Fibroblast of the conjunctiva (primary cell): ENCODE measurements at places on chromosomes 3 and 15.

GRCh38 chr15:47516972-47517371, 200.3 kb upstream of the SEMA6D start:
- no peak for DNase-seq

DNA sequence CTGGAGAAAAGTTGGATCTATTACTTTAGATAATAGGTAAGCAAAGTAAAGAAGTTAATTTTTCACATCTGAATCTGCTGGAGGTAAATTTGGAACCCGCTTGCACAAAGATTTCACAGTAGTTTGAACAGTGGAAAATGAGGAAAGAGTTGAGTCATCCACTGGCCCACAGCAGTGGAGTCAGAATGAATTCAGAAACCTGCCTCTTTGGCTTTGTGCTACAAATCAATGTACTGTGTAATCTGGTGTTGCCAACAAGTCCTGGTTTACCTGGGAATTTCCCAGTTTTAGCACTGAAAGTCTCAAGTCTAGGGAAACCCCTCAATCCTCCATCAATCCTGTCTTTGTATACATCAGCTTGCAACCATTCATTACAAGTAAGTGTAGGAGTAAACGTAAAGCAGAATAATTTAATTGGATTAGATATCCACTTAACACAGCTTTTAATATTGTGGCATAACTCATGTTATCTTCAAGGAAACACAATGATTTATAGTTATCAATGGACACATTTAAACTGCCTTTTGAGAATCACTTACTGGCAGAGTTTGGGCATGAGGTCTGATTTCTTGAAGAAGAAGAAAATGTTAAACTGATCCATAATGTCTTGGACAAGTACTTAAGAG, 100.6 kb downstream of the DCLK3 start:
- DNase-seq: no peak

DNA sequence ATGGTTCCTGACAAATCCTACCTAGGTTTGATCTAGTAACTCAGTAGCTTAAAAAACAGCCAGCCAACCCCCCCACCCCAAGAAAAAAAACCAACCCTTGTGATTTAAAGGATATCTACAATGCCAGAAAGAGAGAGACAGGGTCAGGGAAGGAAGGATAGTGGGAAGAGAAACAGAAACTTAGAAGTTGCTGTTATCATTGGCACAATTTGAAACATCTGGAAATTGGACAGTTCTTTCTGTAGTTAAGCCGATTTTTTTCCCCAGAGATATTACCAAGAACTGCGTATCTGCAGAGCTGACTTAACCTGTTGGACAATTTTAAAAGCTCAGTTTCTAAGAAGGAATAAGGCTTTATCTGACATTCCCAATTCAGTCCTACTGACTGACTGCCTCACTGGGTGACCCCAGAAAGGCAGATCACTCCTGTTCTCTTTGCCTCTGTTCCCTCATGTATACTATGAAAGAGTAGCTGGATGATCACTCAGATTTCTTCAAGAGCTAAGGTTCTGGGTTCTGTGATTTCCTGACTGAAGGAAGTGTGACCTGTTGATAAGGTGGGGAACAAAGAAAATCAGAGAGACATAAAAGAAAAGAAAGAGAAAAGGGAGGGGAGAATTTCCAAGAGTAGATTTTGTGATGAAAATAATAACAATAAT, 128.3 kb downstream of the MAP2K5 start:
- DNase-seq: peak; percentile 29

DNA sequence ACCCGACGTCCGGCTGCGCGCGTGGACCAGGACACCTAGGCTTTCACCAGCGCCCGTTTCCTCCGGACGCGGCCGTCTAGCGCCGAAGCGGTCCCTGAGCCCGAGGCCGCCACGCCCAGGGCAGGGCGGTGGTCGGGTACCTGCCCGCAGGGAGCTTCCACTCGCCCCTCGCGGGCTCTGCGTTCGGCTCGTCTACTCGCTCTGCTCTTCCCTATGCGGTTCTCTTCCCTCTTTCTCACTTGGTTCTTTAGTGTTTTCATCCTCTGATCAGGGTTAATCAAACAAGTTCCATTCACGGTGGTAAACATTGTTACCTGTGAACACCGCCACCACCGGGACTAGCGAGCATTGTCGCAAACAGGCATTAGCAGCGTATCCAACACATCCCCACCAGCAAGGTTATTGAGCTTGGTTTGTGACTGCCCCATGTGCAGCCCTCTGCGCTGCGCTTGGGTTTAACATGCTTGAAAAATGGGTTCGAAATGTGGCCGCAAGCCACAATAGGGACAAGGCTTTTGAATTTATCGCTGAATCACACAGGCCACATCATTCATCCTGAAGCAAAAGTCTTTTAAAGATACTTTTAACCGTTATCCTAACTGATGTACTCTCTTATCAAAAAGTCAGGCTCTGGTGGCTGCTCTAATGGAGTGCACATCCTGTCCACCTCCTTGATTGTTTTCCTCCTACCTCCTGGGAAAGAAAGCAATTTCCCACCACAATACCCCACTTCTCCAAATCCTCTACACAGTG, 843 bp upstream of the CD47 start:
- DNase-seq: no peak

GRCh38 chr3:143849854-143850549, 1.7 kb upstream of the SLC9A9 start:
- DNase-seq: peak; percentile 85

- no peak for DNase-seq
Observed at GRCh38 chr15:44011238-44011854, 183.7 kb downstream of the FRMD5 start.

GRCh38 chr15:25611603-25612002, 172.8 kb upstream of the UBE3A start:
- no peak for DNase-seq
